ENCODE measurements at places on chromosomes 5 and 9. TPM values are rescaled to one million over a fixed set of nuclear protein-coding genes. Genes with fewer than 3 reads are reported as not detected.

The FOXD4L4 gene
- 0.78 TPM for total RNA-seq

The ENTREP1 gene
- 1.4 TPM for total RNA-seq

The RELL2 gene
- total RNA-seq, result 8.4 TPM

The CCDC180 gene
- total RNA-seq, result 8.1 TPM

The STK32A gene
- total RNA-seq, result 5.3 TPM

The PCDH12 gene
- 2.8 TPM for total RNA-seq

The RNF183 gene
- total RNA-seq, result not detected

The PCDHAC2 gene
- total RNA-seq, result 33.5 TPM

The FAM200C gene
- 37.6 TPM for total RNA-seq

The LRRC19 gene
- not detected for total RNA-seq

The PTGDS gene
- 52.1 TPM for total RNA-seq

The QRFP gene
- not detected for total RNA-seq

The CNTLN gene
- 16.5 TPM for total RNA-seq

The CKMT2 gene
- 1.2 TPM for total RNA-seq

The GPX8 gene
- total RNA-seq, result 4.4 TPM

The ADAMTS19 gene
- 4.2 TPM for total RNA-seq

The CDC20B gene
- 0.78 TPM for total RNA-seq

The IFNB1 gene
- not detected for total RNA-seq

The GPR151 gene
- 0.31 TPM for total RNA-seq

The SEC24A gene
- total RNA-seq, result 22.9 TPM

The HDAC3 gene
- total RNA-seq, result 46.5 TPM

The ACSL6 gene
- 32.9 TPM for total RNA-seq

The OSMR gene
- 2.0 TPM for total RNA-seq

The SEC61B gene
- 32.3 TPM for total RNA-seq

The ANXA1 gene
- 27.0 TPM for total RNA-seq

The PCDHGB4 gene
- 12.9 TPM for total RNA-seq

The PCDHB2 gene
- total RNA-seq, result 14.2 TPM

The CNTNAP3 gene
- 120 TPM for total RNA-seq

The IGIP gene
- 11.9 TPM for total RNA-seq

The SELENOP gene
- 53.7 TPM for total RNA-seq

The TNFAIP8 gene
- total RNA-seq, result 5.0 TPM

The RIC1 gene
- total RNA-seq, result 33.4 TPM

The NRG2 gene
- total RNA-seq, result 4.1 TPM

The TRPM6 gene
- total RNA-seq, result 1.1 TPM

The PCDHA3 gene
- 21.2 TPM for total RNA-seq

The PCDHGA8 gene
- total RNA-seq, result 8.0 TPM

The PCDHGB7 gene
- total RNA-seq, result 15.6 TPM

The LVRN gene
- 2.8 TPM for total RNA-seq

The PSMD5 gene
- 30.4 TPM for total RNA-seq

The RAB3C gene
- total RNA-seq, result 38.1 TPM

The ANKRD18B gene
- 1.1 TPM for total RNA-seq

The POU5F2 gene
- 6.9 TPM for total RNA-seq

The BNC2 gene
- 1.6 TPM for total RNA-seq

The CLIC3 gene
- 0.31 TPM for total RNA-seq

The ACTBL2 gene
- not detected for total RNA-seq

The SLIT3 gene
- total RNA-seq, result 0.78 TPM

The TBC1D9B gene
- total RNA-seq, result 23.9 TPM

The RLN2 gene
- total RNA-seq, result not detected

The CCNG1 gene
- 145 TPM for total RNA-seq

The GABRA1 gene
- 18.2 TPM for total RNA-seq

The TXN gene
- 98.9 TPM for total RNA-seq

The GPSM1 gene
- total RNA-seq, result 73.6 TPM

The GARIN3 gene
- not detected for total RNA-seq

The FCN2 gene
- total RNA-seq, result not detected

The CTXN3 gene
- total RNA-seq, result 1.1 TPM

The SH3TC2 gene
- 1.6 TPM for total RNA-seq

The LCN10 gene
- total RNA-seq, result not detected

The SPINK4 gene
- total RNA-seq, result not detected

The FAF2 gene
- total RNA-seq, result 32.6 TPM

All from occipital lobe (tissue), 3 donors.